ENCODE measurements at places on chromosomes 11 and 22.
A peak's percentile ranks its signal among the peaks of the same experiment; 100 is the strongest.

GRCh38 chr11:86934926-86935579 lies 20.1 kb downstream of the FZD4 start:
- DNase-seq = no peak

GRCh38 chr22:24325105-24325757 lies 54.6 kb downstream of the SPECC1L start:
- DNase-seq = no peak

DNA sequence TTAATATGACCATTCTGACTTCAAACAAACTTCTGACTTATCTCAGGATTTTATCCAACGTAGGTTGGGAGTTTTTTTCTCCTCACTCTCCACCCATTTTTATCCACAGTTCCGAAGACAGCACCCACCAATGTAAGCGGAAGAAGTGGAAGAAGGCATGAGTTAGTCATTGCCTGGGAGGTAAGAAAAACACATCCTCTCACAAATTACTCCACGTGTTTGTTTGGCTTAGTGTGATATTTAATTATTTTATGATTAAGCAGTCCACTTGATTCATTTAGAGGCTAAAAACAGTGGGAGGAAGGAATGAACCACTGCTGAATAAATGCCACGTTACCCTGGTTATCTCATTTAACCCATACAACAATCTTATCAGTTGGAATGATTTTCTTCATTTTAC lies 389.6 kb upstream of the ARHGAP42 start:
- DNase-seq = no peak

DNA sequence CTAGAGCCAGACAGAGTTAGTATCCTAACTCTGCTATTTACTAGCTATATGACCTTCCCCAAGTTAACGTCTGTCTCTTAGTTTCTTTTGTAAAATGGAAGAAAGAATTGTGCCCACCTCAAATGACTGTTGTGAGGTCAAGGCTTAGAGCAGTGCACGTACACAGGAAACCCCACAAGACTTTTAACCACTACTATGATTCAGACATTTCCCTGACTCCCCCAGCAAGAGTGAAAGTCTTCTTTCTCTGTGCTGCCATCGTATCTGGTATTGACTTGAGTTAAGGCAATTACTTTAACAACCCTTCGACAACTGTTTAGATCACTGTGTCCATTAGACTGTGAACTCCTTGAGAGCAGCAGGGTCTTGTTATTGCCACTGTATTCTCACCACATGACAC lies 2.6 kb upstream of the OR52W1 start:
- DNase-seq = no peak

DNA sequence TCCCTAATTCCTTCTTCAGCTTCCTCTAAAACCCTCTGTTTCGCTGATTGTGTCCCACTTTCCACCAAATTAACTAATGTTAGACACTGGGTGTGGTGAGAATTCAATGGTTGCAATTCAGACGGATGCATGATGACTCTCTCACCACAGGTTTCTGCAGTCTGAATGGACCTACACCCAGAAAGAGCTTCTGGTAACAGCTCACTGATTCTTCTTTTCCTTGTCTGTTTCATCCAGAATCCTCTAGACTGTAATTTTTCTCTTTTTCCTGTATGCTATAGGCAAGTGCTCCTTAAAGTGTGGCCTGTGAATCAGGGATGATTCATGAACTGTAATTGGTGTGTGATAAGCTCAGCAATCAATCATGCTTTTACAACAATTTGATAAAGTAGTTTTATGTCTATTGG lies 18.1 kb downstream of the MMP10 start:
- no peak for DNase-seq

- peak; percentile 7 for DNase-seq
These were observed 256.4 kb upstream of the SESN3 start for GRCh38 chr11:95487391-95487790.

DNA sequence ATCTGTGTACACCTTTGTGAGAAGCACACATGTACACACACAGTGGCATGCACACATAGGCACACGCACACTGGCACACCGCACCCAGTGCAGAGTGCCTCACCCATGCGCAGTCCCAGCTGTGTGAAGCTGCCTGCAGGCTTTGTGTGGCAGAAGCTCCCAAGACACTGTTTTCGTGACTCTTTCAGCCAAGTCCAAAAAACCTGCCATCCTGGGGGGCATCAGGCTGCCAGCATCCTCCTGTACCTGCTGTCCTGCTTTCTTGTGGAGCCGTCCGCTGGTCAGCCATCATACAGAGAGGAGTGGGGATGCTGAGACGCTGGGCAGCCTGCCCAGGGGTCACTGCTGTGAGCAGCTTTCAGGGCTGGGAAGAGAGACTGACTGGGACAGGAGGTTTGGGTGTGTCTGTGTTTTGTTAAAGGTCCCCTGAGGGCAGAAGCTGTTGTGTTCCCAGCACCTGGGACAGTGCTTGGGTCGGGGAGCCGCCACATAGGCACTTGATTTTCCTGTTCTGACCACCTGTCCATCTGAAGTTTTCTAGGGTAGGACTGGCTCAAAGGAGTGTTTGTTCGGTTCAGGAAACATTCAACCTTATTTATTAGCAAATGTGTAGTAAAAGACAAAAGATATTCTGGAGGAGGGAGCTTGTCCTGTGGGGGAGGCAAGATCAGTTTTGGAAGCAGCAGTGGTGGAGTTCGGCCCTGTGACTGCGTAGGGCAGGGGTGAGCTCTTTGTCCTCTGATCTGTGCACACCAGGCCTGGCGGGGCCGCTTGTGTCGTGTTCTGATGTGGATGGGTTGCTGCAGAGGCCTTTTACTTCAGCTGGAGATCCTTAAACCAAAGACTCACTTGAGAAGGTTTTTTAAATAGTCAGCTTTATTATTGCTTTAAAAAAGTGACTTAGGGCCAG lies 29.7 kb downstream of the AP2A2 start:
- DNase-seq = peak; percentile 16

DNA sequence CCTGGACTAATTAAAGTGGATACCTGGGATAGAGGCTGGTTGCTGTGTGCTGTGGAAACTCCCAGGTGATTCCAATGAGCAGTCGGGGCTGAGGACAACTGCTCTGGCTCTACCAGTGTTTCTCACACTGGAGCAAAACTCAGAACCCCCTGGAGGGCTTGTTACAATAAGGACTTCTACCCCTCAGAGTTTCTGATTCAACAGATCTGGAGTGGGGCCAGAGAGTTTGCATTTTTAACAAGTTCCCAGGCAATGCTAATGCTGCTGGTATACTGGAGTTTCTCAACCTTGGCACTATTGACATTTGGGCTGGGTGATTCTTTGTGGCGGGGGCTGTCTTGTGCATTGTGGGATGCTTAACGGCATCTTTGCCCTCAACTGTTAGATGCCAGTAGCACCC lies 353.7 kb downstream of the MIAT start:
- no peak for DNase-seq

DNA sequence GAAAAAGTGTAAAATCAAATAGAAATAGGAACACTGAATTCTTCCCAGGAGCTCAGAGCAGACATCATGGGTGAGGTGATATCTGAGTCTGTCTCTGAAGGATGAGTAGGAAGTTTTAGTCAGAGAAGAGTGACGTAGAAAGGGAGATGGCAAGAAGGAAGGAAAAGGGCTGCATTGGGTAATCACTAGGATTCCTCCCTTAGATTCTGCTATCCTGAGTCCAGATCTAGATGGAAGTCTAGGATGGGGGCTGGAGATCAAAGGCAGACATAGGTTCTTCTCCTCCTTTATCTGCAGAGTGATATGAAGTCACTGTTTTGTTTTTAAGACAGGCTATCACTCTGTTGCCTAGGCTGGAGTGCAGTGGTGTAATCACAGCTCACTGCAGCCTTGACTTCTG lies 30.4 kb downstream of the POU2F3 start:
- no peak for DNase-seq

- DNase-seq = no peak
These were observed 7.0 kb upstream of the CEP126 start for GRCh38 chr11:101907815-101908214.

- no peak for DNase-seq
These were observed 233.0 kb upstream of the POU2AF2 start for GRCh38 chr11:111012491-111012890.

DNA sequence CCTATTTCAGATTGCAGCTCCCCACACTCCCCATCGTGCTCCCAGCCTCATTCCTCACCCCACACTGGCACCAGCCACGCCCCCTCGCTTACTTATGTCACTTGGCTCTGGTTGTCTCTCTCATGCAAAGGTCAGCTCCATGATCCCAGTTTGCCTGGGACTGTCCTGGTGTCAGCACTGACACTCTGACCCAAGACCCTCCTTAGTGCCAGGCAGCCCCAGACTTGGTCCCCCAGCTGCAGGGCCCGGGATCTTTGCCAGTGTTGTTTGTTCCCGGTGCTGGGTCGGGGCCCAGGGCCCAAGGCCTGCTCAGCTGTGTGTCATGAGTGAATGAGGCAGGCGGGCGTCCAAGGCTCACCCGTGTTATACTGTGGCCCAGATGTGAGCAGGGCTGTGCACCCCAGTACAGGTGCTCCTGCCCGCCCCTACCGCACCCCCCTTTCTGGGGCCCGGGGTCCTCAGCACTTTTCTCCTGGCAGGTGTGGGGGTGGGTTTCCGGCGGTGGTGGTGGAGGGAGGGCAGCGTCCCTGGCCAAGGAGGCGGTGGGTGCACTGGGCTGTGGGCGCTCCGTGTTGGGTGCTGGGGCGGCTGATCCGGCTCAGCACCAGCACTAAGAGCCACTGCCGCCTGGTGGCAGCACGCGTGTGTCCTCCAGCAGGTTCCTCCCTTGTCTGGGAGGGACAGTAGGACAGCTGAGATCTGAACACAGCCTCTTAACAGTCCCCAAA lies 19.5 kb downstream of the IL17REL start:
- peak; percentile 67 for DNase-seq

DNA sequence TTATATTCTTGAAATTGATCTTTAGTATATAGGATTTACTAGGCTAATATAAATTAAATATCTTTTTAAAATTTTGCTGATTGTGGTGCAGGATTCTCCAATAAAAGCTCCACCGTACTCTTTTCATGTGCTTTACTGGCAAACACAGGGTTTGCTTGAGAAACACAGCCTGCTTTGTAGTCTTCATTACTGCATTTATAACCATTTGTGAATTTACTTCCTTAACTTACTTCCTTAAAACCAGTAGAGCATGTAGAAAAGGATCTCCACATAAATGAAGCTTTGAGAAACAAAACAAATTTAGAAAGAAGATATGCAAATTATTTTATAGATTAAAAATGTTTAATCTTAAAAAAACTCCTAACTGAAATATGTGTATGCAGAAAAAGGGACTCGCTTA lies 28.8 kb downstream of the SWAP70 start:
- no peak for DNase-seq

- DNase-seq = peak; percentile 28
These were observed 83.1 kb downstream of the MN1 start for GRCh38 chr22:27718186-27719035.

- DNase-seq = no peak
These were observed 155.5 kb downstream of the SHANK2 start for GRCh38 chr11:71096751-71097388.

- DNase-seq = no peak
These were observed 31.7 kb upstream of the OAF start for GRCh38 chr11:120179057-120179672.

GRCh38 chr11:95415837-95416304 lies 184.9 kb upstream of the SESN3 start:
- no peak for DNase-seq

- DNase-seq = no peak
These were observed 313.4 kb upstream of the SORL1-AS1 start for GRCh38 chr11:121766166-121766565.

GRCh38 chr11:44949160-44950030 lies 1.3 kb downstream of the TP53I11 start:
- peak; percentile 40 for DNase-seq

DNA sequence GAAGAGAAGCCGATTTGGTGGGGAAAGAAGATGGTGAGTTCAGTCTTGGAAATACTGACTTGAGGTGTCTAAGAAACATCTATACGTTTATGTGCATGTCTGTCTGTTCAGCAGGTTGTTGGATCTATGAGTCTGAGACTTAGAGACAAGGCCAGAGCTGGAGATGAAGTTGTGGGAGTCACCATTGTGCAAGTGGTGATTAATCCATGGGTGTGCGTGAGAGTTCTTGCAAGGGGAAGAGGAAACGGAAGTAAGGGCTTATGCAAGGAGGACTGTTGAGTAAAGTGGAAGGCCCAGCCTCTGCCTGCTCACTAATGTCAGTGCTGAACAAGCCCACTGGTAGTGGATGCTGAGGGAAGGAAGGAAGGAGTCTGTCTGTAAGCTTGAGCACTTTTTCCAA lies 9.7 kb downstream of the TMEM45B start:
- DNase-seq = no peak

- no peak for DNase-seq
These were observed 24.3 kb downstream of the MPPED2 start for GRCh38 chr11:30561691-30562415.

GRCh38 chr11:70687716-70688115 lies 289.4 kb downstream of the CTTN start:
- no peak for DNase-seq

GRCh38 chr11:130787973-130788570 lies 128.2 kb downstream of the SNX19 start:
- no peak for DNase-seq

GRCh38 chr22:34841911-34842310 lies 224.0 kb upstream of the ISX start:
- no peak for DNase-seq

DNA sequence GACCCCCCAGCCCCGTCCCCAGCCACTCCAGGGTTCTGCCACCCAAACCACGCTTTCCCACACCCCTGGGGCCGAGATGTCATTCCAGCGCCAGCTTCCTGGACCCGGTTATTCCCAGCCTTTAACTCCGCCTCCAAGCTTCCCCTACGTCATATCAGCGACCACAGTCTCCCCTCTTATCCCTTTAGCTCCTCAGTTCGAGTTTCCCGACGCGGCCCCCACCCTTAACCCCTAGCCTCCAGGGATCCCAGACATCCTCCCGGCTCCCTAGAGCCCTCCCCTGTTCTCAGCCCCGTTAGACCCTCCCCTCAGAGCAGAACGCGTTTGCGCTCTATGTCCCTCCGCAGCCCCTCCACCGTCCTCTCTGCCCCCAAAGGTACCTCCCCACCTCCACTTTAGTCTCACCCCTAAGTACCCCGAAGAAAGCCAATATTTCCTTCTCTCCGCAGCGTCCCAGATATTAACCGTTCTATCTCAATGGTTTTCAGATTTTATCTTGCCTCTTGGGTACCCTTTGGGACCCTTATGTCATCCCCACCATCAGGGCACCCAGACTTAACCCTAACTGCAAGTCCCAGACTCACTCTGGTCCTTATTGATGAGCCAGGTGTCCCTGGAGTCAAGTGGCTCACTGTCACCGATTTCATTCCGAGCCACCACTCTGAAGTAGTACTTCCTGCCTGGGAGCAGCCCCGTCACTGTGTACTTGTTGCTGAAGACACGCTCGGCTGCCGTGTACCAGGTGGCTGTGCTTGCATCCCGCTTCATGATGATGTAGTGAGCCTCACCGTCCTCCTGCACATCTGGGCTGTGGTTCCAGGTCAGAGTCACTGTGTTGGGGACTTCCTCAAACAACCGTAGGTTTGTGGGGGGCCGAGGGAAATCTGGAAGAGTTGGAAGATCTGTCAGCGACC lies 8.0 kb downstream of the TMEM86A start:
- DNase-seq = peak; percentile 79

DNA sequence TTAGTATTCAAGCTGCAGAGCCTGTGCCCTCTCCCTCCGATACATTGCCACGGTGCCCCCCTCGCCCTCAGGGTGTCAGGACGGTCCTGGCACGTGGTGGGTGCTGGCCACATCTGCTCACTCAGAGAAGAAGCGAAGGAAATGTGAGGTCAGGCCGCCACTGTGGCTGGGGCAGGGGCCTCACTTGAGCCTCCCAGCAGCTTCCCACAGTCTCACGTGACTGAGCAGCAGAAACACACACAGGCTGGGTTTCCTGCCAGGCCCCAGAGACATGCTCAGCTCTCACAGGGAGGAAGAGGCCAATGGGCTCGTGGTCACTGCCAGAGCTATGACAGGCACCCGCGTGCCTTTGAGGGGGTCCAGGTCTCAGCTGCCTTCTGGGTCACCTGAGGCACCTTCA lies 37.9 kb upstream of the PRR5 start:
- peak; percentile 51 for DNase-seq

Measured in thyroid gland (tissue), 4 donors.